ENCODE measurements at places on chromosomes 2 and 18.

GRCh38 chr2:139366681-139367080 is 586.5 kb upstream of the NXPH2 start:
- DNase-seq: no peak

DNA sequence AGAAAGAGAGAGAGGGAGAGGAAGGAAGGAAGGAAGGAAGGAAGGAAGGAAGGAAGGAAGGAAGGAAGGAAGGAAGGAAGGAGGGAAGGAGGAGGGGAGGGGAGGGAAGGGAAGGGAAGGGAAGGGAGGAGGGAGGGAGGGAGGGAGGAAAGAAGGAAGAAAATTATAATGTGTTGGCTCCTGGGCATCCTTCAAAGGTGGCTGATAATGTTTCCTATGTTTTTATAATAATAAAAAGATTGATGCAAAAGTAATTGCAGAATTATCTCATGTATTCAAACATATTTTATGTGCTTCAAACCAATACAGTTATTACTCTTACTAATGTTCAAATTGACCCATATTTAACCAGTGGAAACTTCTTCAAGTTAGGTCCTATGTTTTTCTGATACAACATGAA is 260.9 kb downstream of the LNPK start:
- DNase-seq: no peak

GRCh38 chr2:66696374-66696773 is 261.4 kb downstream of the MEIS1 start:
- DNase-seq: no peak

- no peak for DNase-seq
These were observed 260.0 kb downstream of the ATAD2B start for GRCh38 chr2:23666980-23667357.

DNA sequence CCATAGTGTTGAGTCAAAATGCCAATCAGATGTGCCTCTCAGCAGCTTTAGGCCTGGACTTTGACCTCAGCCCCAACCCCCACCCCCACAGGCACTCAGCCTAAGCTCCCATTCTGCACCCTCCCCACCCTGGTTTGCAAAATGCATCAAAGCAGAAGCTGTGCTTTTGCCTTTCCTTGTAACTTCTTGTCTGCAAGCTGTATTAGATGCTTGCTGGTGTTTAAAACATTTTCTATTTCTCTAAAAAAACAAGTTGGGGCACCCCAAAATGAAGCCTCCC is 26.6 kb upstream of the STEAP3 start:
- DNase-seq: no peak

GRCh38 chr2:68345129-68345875 is 19.8 kb upstream of the PLEK start:
- no peak for DNase-seq

- no peak for DNase-seq
These were observed 12.8 kb downstream of the SESTD1 start for GRCh38 chr2:179251870-179252269.

GRCh38 chr2:8125741-8126711 is 555.8 kb upstream of the ID2 start:
- DNase-seq: no peak

GRCh38 chr2:15732341-15733077 is 140.8 kb downstream of the DDX1 start:
- no peak for DNase-seq

GRCh38 chr18:48072428-48073204 is 142.2 kb upstream of the SMAD2 start:
- DNase-seq: no peak

GRCh38 chr2:72361521-72361920 is 213.9 kb upstream of the CYP26B1 start:
- no peak for DNase-seq

DNA sequence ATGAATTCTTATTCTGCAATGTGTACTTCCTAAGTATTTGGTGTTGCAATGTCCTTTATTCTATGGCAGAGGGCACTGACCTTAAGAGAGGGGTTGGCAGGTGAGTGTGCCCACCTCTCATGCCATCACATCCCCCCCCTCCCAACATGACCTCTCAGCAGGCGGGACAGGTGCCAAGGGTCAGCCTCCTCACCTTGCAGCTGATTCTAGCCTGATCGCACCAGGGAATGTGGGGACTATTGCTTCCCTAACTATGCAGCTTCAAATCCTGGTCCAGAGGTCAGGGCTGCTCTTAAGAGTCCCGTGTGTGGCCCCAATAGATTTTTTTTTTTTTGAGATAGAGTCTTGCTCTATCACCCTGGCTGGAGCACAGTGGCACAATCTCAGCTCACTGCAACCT is 9.5 kb downstream of the HJURP start:
- DNase-seq: no peak

- no peak for DNase-seq
These were observed 86.0 kb upstream of the ATG16L1 start for GRCh38 chr2:233165543-233165894.

- DNase-seq: no peak
These were observed 266.9 kb downstream of the TWIST2 start for GRCh38 chr2:239114616-239115265.

DNA sequence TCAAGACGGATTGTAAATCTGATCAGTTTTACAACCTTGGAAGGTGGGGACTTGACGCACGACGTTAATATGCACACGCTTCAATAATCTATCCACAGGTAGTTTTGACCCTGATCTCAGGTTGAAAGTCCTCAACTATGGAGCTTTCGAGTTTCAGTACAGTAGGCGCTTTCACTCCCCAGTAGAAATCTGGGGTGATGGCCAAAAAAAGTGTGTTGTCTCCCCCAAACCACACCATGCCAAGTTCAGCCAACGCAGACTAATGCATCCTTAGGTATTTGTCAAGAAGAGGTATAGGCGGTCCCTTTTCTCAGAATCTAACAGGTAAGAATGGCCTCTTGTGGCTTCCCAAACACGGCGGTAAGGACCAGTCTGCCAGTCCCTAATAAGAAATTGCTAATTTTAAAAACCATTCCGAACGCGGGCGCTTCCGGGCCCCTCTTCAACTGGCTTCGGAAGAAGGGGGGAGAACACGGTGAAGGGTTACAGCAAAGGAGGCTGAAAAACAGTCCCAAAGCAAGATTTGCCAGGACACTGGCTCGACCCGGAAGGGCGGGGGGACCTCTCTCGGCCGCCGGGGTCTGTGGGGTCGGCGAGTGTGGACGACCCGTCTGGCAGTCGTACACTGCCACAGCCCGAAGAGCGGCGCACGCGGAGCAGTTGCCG is 659 bp downstream of the FAM210A start:
- no peak for DNase-seq

GRCh38 chr18:13559754-13560153 is 166.6 kb downstream of the FAM210A start:
- no peak for DNase-seq

- no peak for DNase-seq
These were observed 326.0 kb downstream of the TGIF1 start for GRCh38 chr18:3775996-3776395.

- DNase-seq: no peak
These were observed 6.3 kb downstream of the CFLAR start for GRCh38 chr2:201122276-201122675.

- no peak for DNase-seq
These were observed 57.8 kb downstream of the PKDCC start for GRCh38 chr2:42105330-42106256.

DNA sequence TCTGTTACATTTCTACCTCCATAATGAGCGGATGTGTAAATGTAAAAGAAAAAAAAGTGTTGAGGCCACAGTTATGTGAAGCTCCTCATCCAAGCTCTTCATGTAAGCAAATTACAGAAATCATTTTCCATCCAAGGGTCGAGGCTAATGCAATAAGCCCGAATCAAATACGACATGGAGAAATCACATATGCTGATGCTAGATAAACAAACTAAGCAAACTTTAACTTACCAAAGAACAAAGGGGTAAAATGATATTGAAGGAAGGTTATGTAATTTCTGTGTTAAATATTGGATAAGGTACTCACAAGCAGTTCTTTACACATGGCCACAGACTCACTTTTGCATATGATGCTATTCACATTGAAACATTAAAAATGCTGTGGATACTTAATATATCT is 310.2 kb upstream of the ID2 start:
- no peak for DNase-seq

DNA sequence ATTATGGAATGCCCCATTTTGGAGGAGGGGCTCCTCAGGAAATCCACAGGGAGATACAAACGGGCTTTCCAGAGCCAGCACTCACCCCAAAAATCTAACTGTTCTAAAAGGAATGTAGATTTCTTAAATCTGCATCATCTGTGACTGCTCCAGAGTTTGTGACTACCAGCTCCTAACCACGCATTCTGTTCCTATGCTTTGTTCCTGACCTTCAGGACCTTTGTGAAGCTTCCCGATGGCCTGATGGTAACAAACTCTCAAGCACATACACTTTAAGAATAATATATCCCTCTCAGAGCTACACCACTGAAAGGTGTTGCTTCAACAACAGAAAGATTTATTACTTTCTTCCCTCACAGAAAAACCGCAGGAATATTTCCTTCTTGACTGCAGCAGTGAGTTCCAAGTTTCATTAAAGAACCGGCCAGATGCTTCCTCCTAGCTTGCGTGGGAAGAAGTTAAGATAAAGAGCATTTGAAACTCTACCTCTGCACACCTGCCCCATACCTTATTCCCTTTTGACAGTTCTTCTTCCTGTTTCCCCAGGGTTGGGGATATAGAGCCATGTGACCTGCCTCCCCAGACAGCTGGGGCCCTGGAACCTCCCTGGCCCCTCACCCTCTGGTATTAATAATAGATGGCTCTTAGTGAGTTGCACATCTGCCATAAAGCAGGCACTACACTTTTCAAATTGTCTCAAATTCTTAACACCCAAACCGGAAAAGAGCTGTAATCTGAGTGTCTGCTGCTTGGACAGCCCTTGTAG is 40.2 kb upstream of the EML4 start:
- DNase-seq: no peak

DNA sequence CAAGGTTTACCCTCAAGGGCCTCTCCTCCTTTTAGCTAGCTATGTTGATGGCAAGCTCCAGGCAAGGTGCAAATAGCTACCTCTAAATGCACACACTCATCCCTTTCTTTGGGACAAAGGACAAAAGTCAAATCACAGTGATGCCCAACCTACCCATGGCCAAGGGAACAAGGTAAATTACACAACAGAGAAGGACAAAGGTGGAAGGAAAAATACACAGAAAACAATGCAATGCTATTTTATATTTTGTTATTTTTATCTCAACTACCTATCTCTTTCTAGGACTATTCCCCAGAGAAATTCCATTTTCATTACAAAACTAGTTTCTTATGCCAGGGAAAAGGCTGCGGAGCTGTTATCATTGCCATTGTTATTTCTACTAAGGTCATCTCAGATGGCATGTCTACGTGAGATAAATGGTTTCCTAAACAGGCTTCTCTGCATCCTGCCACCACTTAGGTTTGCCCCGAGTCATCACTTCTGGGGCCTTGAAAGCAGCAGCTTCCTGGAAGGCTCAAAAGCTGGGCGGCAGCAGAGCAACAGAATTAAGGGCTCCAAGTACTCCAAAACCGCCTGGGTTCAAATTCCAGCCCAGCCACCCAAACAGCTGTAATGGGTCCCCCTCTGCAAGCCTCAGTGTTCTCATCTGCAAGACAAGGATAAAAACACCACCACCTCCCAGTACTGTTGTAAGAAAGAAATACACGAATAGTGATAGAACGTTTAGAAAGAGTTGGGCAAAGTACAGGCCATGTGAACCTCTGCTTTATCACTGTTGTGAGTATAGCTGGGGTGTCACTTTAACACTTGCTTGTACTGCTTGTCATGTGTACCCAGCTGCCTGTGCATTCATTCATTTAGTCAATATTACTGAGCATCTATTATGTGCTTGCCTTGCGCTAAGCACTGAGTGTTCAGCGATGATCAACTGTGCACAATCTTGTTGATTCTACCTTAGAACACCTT is 20.9 kb downstream of the BCL2 start:
- no peak for DNase-seq

DNA sequence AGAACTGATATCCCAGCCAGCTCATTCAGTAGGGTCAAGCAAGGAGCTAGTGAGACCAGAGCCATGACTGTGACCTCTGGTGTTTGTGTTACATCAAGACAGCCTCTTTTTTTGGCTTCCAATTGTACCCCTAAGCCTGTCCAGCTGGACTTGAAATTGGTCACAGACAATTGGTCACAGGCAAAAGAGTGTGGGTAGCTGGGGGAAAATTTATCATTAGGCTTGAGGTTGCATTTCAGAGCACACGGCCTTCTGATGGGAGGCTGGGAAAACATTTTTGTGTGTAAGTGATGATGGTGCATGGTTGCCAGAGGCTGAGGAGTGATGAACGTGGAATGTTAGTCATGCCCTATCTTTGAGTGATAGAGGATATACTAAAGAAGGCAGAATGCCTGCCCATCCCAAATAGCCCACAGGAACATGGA is 285.1 kb upstream of the SLC14A2 start:
- DNase-seq: no peak

GRCh38 chr2:224210286-224211180 is 171.4 kb upstream of the SERPINE2 start:
- DNase-seq: no peak

DNA sequence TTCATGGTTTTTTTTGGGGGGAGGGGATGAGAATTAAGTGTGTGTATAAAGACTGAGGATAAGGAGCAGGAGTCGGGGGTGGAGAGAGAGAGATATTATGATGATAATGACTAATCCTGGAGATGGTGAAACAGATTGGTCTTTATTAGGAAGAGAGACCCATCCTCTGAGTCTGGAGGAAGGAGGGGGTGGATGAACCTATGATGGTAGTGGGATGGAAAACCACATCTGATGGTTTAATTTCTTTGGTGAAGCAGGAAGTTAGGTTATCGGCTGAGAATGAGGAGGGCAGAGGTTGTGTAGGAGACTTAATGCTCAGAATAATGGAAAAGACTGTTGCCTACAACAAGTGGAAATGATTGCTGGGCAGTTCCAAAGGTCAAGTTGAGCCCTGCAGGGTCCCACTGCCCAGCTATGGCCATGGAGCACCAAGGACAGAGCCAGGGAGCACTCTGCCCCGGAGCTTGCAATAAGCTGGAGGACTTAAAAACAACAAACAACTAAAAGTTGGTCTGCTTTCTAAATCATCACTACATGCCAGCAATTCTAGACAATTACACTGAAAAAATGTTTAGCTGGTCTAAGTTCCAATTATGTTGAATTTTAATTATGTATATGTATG is 7.9 kb downstream of the SLC16A14 start:
- no peak for DNase-seq

- no peak for DNase-seq
These were observed 4.3 kb downstream of the EPHA4 start for GRCh38 chr2:221567809-221568208.

GRCh38 chr18:30683836-30684235 is 358.7 kb downstream of the DSC3 start:
- DNase-seq: no peak

- DNase-seq: peak; percentile 0
These were observed 83.3 kb upstream of the EPB41L5 start for GRCh38 chr2:119929537-119929936.

GRCh38 chr2:103176294-103176915 is 414.6 kb downstream of the TMEM182 start:
- DNase-seq: no peak

- DNase-seq: no peak
These were observed 40.6 kb downstream of the DHX57 start for GRCh38 chr2:38835015-38835601.

- DNase-seq: no peak
These were observed 20.5 kb upstream of the ZNF516 start for GRCh38 chr18:76515576-76515975.

GRCh38 chr2:68878753-68879152 is 7.6 kb upstream of the BMP10 start:
- no peak for DNase-seq
